ENCODE measurements at places on chromosomes 16 and 17.

GRCh38 chr16:49657736-49658465 lies 198.0 kb downstream of the ZNF423 start:
- no peak for DNase-seq

GRCh38 chr17:48498164-48498850 lies 32.5 kb downstream of the HOXB1 start:
- no peak for DNase-seq

DNA sequence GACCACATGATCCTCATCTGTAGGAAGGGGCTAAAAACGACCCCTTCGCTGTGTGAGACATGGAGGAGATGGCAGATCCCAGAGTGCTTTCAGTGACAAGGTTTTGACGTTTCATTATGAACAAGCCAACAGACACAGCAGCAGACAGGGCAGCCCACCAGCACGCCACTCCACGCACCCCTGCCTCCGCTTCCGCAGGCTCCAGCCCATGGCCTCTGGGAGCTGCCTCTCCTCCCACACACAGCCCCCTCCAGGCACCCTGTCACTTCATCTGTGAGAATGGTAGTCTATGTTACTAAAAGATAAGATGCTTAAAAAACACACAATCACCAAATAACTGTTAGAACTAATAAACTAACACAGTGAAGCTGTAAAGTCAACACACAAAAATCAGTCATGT lies 12.3 kb upstream of the ADCY7 start:
- DNase-seq: no peak

- no peak for DNase-seq
Observed at GRCh38 chr16:48860341-48860740, 250.4 kb upstream of the N4BP1 start.

DNA sequence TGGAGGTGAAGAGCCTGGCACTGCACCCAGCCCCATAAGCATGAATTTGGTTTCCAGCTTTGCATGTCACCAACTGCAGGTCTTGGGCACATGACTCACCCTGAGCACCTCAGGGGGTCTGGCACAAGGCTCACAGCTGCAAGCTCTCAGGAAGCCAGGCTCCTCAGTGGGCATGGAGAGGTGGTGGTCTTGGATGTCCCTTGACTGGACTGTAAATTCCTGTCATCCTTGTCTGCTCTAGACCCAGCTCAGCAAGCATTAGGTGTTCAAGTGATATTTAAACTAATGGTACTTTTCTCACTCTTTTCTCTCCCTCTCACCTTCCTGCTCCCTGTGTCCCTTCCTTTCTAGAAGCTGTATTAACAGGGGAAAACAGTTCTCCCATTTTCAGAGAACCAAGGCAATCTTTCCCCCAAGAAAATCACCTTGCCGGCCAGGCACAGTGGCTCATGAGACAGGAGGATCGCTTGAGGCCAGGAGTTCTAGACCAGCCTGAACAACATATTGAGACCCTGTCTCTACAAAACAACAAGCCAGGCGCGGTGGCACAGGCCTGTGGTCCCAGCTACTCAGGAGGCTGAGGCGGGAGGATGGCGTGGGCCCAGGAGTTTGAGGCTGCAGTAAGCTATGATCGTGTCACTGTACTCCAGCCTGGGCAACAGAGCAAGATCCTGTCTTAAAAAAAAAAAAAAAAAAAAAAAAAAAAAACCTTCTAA lies 5.1 kb upstream of the KIFC3 start:
- DNase-seq: no peak

GRCh38 chr16:50677351-50677750 lies 3.8 kb downstream of the SNX20 start:
- DNase-seq: no peak

- no peak for DNase-seq
Observed at GRCh38 chr16:56795011-56795410, 65.1 kb downstream of the NUP93 start.

- peak; percentile 76 for DNase-seq
Observed at GRCh38 chr17:39209317-39210092, 9.4 kb downstream of the RPL19 start.

DNA sequence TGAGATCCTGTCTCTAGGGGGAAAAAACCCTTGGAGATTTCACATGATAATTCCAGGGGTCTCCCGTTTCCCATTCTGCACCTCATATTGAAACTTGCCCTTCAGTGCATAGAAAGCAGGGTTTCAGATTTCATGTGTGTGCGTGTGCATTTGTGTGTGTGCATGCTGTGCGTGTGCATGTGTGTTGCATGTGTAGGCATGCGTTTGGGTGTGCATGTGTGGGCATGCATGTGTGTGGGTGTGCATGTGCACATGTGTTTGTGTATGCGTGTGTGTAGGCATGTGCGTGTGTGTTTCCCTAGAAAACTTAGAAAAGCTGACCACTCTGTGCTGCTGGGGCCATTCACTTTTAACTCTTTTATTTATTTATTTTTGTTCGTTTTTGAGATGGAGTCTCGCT lies 40.0 kb downstream of the IL21R start:
- DNase-seq: no peak

DNA sequence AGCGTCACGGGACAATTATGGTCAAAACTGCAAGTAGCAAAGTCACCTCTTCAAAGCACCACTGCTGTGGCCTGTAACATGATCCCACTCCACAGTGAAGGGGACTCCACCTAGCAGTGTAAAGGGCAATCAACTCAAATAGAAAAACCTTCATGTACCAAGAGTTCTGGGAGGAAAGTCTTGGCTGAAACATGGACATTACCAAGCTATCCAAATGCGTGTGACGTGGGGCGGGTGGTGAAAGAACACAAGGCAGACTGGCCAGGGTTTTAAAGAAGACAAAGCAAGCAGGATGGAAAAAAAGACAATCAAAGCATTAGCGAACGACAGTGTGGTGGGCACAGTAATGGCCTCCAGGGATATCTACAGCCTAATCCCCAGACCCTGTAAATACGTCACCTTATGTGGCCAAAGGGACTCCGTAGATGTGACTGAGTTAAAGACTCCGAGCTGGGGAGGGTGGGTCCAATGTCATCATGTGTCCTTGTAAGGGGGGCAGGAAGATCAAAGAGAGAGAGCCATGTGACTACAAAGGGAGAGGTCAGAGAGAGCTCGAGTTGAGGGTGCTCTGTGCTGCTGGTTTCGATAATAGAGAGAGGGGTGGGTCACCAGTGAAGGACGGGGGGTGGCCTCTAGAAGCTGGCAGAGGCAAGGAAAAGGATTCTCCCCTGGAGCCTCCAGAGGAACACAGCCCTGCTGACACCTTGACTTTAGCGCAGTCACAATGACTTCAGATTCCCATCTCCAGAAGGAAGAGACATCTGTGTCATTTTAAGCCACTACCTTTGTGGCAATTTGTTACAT lies 6.0 kb downstream of the HSDL1 start:
- DNase-seq: no peak

GRCh38 chr16:19438739-19439138 lies 21.1 kb downstream of the TMC5 start:
- DNase-seq: no peak

DNA sequence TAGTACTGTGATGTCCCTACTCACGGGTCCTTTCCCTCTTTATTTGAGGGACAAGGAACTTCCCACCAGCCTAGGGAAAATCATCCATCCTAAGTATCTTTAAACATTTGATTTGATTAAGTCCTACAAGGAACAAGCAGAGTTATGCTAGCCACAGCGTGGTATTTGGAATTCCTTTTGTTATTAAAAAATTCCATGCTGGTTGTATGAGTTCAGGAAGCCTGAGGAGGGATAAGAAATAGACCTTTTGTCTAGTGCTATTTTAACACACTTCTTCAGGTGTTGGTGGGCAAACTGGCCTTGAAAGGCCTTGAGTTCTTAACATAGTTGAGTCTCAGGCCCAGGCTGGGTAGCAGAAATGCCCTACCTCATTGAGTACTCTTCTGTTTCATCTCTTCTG lies 105.4 kb upstream of the TBX2 start:
- DNase-seq: no peak

DNA sequence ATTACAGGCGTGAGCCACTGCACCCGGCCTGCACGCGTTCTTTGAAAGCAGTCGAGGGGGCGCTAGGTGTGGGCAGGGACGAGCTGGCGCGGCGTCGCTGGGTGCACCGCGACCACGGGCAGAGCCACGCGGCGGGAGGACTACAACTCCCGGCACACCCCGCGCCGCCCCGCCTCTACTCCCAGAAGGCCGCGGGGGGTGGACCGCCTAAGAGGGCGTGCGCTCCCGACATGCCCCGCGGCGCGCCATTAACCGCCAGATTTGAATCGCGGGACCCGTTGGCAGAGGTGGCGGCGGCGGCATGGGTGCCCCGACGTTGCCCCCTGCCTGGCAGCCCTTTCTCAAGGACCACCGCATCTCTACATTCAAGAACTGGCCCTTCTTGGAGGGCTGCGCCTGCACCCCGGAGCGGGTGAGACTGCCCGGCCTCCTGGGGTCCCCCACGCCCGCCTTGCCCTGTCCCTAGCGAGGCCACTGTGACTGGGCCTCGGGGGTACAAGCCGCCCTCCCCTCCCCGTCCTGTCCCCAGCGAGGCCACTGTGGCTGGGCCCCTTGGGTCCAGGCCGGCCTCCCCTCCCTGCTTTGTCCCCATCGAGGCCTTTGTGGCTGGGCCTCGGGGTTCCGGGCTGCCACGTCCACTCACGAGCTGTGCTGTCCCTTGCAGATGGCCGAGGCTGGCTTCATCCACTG lies at the start of gene BIRC5:
Gene BIRC5 (plus strand): TSS at position 238 of the 690 bp plus-strand sequence. CDS start 64 bp downstream, at position 302.
- peak; percentile 88 for DNase-seq

DNA sequence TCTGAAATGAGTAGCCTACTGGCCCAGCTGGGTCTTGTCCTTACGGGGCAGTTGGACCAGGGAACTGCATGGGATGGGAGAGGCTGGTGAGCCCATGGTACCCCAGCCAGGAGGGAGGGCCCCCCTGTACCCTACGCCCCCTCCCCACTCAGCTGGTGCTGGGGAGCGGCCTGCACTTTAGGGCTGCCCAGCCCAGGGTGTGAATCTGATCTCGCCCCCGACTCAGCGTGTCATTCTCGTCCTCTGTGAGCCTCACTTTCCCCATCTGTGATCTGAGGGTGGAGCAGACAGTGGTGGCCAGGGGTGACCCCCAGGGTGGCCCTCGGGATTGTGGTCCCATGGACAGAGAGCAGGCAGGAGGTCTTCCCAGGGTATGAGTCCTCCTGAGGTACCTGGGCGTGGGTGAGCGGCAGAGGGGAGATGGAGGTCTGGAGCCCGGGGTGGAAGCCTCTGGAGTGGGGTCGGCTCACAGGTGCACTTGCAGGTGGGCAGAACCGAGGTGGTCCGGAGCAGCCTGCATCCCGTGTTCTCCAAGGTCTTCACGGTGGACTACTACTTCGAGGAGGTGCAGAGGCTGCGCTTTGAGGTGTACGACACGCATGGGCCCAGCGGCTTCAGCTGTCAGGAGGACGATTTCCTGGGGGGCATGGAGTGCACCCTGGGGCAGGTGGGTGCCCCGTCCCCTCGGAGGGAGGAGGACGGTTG lies 1.6 kb downstream of the CPNE7 start:
- DNase-seq: no peak

DNA sequence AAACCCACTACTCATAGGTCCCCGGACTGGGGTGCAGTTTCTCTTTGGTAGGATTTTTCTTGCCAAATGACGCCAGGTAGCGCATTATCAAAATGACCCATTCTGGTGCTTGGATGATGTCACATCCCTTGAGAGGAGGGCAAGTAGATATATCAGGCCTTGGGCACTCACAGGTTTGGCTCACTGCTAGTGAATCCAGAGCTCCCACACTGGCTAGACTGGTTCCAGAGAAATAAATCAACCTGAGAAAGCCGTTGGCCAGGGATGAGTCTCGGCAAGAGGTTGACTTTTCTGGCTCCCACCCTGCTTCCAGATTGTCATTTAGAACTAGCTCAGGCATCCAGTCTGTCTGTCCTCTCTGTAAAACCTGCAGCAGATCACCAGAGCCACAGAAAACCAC lies 188.4 kb upstream of the MAF start:
- DNase-seq: no peak
